ENCODE measurements at places on chromosomes 2 and 18.
A peak's percentile ranks its signal among the peaks of the same experiment; 100 is the strongest.

DNA sequence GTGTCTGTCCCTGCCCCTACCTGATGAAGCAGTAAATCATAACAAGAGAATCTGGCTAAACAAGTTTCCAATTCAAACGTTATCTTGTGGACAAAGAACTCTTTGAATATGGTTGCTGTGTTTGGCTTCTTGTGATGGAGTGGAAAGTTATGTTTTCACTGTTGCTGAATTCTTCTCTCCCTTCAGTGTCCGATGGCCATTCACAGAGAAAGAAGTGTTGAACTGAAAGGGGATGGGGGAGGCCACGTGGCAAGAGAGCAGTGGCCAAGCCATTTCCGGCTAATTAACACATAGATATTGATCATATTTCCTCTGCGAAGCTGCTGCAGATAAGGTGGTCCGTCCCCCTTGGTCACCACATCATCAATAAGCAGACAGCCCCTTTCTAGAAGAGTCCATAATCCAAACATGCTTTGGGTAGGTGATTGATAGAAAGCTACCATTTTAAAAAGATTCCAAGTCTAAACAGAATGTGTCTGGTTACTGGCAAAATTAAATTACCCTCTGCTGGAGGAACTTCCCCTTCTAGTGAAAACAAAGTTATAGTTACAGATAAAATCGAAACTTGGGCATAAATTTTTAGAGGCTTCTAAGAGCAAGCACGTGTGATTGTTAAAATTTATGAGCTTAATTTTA is 36.9 kb upstream of the FZD7 start:
- peak; percentile 43 for DNase-seq

- no peak for DNase-seq
Measured at GRCh38 chr2:241649404-241649803, 11.9 kb downstream of the ATG4B start.

- DNase-seq, result no peak
Measured at GRCh38 chr2:234305846-234306245, 191.0 kb downstream of the ARL4C start.

DNA sequence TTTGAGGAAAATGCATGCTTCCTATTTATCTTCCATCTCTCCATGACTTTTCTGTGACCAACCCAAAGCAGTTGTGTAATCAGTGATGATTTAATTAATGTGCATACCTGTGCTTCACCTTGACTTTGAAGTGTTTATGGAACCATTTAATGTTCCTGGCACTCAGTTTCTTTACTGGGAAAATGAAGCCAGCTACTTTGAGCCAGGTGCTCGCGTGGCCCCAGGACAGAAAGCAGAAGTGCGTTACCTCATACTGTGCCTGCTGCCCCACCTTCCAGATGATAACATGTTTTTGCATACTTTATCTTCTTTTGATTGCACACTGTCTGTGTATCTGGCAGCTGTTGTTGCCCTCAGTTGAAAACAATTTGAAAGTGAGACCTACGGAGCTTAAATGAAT is 61.3 kb downstream of the PMAIP1 start:
- DNase-seq, result no peak

DNA sequence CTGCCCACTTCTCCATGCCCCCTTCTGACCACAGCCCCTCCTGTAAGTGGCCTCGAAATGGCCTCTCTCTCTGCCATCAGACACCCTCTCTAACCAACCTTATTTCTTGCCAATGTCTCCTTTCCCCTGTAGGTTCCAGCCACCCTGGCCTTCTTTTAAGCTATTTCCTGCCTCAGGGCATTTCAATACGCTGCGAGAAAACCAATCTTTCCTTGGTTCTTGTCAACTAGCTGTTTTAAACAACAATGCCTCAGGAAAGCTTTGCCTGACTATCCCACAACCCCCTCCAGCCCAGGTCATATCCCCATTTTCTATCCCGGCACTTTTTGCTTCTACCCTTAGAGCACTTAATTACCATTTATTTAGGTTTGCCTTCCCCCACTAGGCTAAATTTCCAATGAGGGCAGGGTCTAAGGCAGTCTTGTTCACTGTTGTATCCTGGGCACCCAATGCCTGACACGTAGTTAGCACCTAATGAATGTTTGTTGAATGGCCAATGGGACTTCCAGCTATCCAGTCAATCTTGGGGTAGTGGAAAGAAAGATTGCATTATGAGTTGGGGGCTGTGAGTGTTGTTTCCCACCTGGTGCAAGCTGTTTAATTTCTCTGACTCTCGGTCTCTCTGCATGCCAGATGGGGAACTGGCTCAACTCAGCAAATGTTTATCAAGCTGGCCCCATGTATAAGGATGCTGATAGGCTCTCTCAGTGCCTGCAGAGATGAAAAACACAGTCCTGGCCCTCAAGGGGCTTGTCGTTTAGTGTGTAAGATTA is 291.2 kb downstream of the SRBD1 start:
- no peak for DNase-seq

- DNase-seq, result no peak
Measured at GRCh38 chr2:188979187-188980114, 5.3 kb downstream of the COL3A1 start.

- DNase-seq, result no peak
Measured at GRCh38 chr2:74860521-74860920, 26.6 kb downstream of the HK2 start.

GRCh38 chr2:36044411-36044810 is 311.2 kb upstream of the CRIM1 start:
- DNase-seq, result no peak

GRCh38 chr18:13376298-13376840 is 157.8 kb downstream of the LDLRAD4 start:
- no peak for DNase-seq

GRCh38 chr2:51401546-51401945 is 369.6 kb upstream of the NRXN1 start:
- no peak for DNase-seq

- DNase-seq, result no peak
Measured at GRCh38 chr2:233121856-233122255, 61.7 kb downstream of the INPP5D start.

DNA sequence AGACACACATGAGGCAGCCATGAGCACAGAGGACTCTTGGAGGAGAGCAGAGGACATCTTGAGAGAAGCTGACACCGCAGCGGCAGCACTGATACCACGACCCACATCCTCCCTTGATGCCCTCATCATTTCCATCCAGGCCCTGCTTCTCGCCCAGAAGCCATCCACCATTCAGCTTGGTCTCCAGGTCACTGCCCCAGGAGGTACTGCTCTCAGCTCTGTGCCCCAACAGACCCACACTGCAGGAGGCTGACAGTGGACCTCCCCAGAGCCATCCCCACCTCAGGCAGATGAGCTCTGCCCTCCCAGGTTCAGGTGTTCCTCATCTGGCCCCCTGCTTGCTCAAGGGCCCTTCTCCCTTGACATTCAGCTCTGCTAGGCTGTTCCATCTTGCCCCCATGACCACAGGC is 74.9 kb downstream of the ACKR3 start:
- no peak for DNase-seq

DNA sequence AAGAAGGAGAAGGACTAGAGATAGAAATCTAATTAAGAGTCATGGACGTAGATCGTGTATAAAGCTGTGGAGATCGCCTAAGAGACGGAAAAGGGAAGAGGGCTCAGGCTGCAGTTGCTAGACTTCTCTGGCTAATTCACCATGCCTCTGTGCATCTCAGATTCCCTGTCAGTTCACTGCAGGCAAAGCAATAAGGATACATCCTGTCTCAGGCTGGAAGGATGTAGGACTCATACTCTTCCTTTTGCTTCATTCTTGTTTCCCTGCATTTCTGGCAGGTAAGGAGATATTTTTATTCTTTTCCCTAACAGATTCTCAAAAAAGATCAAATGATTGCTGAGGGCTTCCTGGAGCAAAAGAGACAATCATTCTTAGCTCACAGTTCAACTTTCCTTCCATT is 112.5 kb downstream of the AP1S3 start:
- no peak for DNase-seq

DNA sequence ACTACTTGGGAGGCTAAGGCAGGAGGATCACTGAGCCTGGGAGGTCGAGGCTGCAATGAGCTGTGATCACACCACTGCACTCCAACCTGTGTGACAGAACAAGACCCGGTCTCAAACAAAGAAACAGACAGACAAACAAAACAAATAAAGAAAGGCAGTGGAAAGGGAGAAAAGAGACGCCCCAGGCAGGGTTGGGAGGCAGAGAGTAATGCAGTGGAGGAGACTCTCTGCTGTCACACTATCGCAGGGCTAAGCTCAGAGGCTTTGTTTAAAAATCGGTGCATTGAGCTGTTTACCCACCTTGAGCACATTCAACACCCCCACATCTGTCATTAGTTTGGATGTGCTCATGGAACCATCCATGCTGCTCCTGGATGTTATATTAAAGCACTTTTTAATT is 84.2 kb upstream of the RMP24 start:
- DNase-seq, result no peak

- no peak for DNase-seq
Measured at GRCh38 chr18:59876310-59876626, 23.5 kb upstream of the PMAIP1 start.

DNA sequence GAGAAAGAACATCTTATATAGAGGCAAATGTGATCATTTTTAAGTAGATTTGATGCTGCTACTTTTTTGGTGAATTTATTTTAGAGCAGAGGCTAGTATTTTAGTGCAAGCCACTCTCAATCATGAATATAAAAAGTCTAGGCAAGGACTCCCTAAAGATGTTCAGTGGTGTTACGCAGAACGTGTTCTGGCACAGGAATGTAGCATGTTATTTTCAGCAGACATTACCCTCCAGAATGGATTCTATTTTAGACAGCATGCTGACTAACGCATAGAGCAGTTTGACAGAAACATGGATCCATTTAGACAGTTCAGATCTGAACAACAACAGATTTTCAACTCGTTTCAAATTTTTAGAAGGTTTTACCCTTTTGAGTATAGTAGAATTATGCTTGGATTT is 54.1 kb downstream of the DSC3 start:
- DNase-seq, result no peak

DNA sequence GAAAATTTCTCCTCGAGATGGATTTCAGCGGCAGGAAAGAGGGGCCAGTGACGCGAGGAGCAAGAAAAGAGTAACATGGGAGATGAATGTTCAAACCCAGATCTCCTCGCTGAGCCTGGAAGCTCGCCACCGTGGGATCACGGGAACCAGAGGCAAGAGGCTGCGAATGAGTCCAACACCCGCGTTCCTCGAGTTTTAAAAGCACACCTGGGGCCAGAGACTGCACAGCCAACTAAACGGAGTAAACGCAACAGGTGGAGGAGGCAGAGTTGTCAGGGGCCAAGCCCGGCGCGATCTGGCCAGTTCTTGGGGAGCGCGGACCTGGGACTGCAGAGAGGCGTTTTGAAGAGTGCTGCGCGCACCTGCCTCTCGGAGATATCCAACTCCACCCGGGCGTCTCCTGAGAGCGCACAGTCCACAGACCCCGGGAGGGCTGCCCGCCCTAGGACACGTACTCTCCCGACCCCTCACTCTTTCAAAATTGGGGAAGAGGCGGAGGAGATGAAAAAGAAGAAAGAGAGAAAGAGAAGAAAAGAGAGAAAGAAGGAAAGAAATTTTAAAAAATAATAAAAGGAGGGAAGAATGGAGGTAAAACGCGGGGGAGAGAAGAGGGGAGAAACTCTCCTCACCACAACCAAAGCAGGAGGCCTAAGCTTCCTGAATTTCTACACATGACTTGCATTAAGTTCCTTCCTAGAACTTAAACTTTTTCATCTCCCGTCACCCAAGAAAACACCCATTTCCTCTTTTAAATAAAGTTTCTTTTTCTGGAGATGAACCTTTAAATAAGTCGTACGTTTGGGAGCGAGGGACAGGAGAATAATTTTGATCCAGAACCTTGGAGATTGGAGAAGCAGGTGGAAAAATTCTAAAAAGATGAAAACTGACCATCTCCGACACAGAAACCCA is 5.3 kb upstream of the PAX3 start:
- no peak for DNase-seq

- no peak for DNase-seq
Measured at GRCh38 chr2:61011678-61012077, 5.8 kb upstream of the PEX13 start.

DNA sequence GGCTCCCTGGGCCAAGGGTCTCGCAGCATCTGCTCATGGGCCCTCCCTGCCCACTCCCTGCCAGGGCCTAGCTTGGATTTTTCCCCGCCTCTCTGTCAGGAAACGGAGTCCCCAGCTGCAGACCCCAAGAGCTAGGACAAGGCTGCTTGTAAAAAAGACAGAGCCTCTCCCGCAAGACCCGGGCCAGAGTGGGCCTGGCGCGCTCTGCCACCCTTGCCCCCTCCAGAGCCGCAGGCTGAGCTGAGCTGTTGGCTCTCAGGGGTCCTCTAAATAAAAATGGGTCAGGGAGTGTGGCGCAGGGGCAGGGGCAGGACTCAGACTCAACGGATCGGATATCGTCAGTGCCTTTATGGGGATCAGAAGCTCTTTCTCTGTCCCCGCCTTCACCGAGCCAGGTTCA is 112.6 kb downstream of the CABLES1 start:
- no peak for DNase-seq

- DNase-seq, result no peak
Measured at GRCh38 chr2:207561386-207562080, 31.8 kb downstream of the CREB1 start.

DNA sequence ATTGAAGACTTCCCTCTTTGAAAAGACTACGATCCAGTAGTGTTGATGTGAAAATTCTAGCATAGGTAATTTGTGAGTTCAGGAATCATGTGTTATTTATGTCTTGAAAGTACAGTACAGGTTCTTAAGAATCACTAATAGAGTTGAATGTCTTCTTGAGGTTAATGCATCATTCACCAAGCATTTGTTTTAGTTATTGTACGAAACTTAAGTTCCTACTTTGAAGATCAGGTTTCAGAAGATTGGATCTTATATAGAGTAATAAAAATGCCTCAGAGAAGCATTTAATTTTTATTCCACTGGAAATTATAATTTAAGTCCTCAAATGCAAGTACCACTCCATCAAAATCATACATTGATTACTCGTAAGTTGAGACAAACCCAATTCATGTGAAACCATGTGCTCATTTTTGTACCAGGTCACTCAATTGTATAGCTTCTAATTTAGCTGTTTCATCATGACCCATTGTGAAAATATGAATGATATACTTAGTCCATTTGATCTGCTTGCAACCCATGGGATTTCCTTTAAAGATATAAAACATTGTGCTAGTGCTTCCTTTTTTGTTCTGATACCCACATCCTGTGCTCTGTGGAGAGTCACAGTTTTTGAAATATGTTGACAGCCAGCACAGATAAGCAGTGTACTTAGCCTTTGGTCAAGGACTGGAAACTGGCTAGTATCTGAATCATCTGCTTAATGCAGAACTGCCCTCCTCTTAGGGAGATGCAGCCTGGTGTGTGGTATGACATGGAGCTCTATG is 22.5 kb upstream of the RAB27B start:
- no peak for DNase-seq

GRCh38 chr2:180002198-180002770 is 4.8 kb downstream of the CWC22 start:
- no peak for DNase-seq

DNA sequence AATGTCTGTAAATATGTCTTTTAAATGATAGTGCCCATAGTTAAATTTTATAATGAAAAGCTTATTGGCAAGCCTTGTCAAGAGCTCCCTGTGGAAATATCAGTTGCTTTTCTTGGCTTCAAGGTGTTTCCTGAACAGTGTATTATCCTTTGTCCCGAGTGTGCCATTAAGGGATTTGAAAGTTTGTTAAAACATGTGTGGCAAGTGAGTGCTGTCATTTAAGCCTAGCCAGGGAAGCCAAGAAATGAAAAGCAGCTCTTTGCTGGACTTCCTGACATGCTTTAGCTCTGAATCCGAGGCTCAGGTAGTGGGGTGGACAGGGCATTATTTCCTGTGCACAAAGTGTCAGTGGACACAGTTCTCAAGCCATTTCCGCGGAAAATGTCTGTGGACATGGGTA is 111.5 kb downstream of the DIS3L2 start:
- DNase-seq, result no peak

Data from HT-29 (cell line).